ENCODE measurements at places on chromosomes 2 and 18.

DNA sequence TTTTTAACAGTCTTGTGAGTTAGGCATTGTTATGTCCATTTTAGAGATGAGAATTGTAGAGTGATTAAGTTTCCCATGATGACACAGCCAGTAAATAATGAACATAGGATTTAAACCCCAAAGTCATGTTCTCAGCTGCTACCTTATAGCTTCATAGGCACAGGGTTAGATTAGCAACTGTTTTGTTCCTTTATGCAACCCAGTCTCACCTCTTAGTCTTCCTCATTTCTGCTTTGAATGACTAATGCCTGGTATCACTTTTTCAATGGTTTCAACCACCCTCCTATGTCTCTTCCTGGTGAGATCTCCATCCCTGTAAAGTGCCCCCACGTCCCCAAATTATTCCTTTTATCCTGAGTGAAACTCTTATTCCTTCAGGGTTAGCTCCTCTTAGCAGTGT is 44.3 kb downstream of the MFSD6 start:
- no peak for DNase-seq

DNA sequence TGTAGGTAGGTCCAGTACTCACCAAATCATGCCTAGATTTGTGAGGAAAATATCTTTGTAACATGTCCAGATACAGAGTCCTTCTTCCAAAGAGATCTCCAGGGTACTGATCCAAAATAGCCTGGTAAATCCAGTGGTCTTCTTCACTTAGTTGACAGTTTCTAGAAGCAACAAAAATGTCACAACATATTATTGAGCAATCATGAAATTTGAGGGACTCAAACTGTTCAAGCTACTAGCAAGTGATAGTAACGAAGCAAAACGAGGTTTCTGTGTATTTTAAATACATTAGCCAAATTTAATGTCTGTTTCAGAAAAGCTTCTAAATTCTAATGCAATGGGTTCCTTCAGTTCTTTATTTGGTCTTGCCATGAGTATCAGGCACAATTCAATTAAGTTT is 142.8 kb downstream of the CCDC148 start:
- no peak for DNase-seq

DNA sequence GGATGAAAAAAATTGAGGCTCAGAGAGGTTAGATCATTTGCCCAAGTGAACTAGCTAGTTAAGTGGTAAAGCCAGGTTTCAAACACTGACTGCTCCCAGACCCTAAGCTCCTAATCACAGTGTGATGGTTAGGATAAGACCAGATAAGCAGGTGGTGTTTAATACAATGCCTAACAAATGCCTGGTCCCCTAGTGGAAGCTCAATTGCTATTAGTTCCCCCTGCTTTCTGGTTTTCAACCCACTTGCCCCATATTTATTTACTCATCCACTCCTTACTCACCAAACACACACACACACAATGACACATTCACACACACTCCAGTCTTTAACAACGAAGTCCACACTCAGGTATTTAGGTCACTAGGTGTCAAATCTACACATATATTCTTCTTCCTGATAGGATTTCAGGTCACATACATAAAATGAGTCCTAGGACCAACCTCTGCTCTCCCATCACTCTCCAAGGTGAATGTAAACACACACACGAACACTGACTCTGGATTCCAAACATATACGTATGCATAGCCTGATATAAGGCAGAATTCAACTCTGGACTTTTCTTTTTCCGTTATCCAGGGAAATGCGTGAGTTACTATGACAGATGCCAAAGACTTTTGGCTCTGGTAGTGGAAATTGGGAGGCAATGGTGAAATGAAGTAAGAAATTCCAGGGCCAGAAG is 73.6 kb upstream of the TSPYL6 start:
- DNase-seq = no peak

DNA sequence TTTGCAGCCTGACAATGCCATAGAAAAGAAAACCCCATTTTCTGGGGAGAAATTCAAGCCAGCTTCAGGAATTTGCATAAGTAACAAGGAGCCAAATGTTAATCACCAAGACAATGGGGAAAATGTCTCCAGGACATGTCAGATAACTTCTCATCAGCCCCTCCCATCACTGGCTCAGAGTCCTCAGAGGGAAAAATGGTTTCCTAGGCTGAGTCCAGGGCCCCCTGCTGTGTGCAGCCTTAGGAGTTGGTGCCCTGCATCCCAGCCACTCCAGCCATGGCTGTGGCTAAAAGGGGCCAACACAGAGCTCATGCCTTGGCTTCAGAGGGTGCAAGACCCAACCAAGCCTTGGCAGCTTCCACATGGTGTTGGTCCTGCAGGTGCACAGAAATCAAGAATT is 63.7 kb upstream of the FANCL start:
- DNase-seq = no peak

- DNase-seq = no peak
These were observed 391.5 kb upstream of the VWC2L start for GRCh38 chr2:214019229-214019972.

Measured in NCI-H1092 (cell line).